ENCODE measurements at places on chromosomes 4 and X.

DNA sequence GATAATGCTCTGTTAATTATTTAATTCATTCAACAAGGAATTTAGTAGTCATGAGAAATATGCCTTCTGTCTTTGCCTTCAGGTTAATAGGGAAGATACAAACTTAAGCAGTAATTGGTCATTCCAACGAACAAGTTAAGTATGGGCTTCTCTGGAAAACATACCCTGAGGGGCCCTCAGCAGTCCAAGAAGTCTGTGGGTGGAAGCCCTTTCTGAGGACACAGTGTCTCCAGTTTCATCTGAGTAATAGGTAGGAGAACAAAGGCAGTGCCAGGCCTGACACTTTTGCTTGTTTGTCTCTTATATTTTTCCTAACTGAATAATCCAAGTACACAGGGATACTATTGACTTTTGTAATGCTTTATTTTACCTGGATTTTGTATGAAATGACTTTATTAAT, 262.5 kb downstream of the FBXW7 start:
- DNase-seq = no peak

- DNase-seq = no peak
These were observed 2.9 kb downstream of the SORBS2 start for GRCh38 chr4:185809121-185809520.

GRCh38 chr4:8656711-8657380, 64.3 kb downstream of the CPZ start:
- no peak for DNase-seq

DNA sequence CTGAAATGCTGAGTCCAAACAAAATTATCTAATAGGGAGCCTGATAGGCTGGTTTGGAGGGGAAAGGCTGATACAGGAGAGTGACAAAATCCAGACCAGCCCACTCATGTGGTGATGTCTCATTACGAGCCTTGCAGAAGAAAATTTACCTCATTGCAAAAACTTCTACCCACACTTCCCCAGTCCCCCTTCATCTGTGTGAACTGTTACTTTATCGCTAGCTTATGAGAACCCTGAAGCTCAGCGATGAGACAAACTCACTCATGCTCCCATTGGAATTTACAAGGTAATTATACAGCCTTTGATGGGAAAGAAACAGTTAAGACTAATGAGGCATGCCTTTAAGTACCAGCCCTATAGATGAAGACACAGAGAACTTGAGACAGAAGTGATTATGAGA, 76.1 kb downstream of the ARHGAP6 start:
- no peak for DNase-seq

- DNase-seq = no peak
These were observed 177.6 kb downstream of the RNF150 start for GRCh38 chr4:140955641-140956040.

- no peak for DNase-seq
These were observed 59.2 kb downstream of the RBM47 start for GRCh38 chr4:40570348-40571077.
